Activated gamma-delta T cell treated with Interleukin-2 at 50 U/mL for 16 hours (primary cell): ENCODE measurements at places on chromosomes 1 and 21.
A peak's percentile ranks its signal among the peaks of the same experiment; 100 is the strongest.

- DNase-seq = no peak
These were observed 382.9 kb upstream of the B3GALT2 start for GRCh38 chr1:193569096-193569982.

GRCh38 chr1:214330222-214330621, 49.3 kb downstream of the SMYD2 start:
- DNase-seq = no peak

- DNase-seq = no peak
These were observed 305.7 kb upstream of the NRIP1 start for GRCh38 chr21:15370462-15370975.

GRCh38 chr1:118334506-118334905, 149.5 kb upstream of the SPAG17 start:
- no peak for DNase-seq

- no peak for DNase-seq
These were observed 288.2 kb downstream of the PTPRU start for GRCh38 chr1:29524285-29525065.

DNA sequence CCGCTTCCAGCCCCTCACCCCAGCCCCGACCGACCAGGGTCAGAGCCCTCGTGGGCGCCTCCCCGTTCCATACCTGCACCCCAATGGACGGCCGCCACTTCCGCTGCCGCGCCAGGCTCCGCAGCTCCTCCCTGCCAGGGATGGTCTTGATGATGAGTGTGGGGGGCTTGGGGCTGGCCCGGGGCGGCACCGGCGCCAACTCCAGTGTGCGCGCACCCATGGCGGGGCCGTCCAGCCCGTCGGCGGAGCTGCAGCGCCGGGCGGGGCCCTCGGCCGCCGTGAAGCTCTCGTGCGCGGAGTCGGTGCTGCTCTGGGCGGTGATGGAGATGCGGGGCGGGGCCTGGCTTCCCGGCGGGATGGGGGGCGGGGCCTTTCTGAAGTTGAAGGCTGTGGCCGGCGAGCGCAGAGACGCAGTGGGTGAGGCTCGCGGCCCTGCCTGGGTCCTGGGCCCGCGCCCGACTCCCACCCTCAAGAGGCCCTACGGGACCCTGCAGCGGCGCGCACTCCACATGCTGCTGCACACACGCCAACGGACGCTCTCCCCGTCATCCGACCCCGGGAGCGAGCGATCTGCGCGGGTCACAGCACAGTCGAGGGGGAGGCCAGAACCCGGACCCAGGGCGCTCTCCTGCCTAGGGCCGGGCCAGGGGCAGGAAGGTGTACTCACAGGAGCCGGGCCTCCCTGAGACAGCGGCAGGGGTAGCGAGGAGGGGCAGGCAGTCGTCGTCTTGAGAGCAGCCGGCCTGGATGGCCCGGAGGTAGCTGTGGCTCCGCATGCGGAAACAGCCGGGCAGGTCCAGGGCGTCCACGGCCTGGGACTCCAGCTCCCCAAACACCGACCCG, 26.1 kb upstream of the SMIM12 start:
- peak; percentile 33 for DNase-seq

DNA sequence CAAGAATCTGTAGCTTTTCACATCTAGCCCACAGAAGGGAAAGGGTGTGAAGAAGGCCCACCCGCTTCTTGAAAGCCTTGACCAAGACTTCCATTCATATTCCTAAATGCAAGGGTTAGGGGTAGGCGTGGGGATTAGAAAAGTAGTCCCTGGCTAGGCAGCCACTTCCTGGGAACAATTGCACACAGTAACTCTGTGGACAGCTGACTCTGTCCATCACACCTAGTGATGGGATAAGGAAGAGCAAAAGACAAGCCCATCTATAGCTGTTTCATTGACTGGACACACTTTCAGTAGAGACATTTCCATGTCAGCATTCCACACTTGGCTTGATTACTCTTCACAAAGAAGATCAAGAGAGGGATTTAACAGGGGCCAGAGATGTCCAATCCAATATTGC, 294.2 kb downstream of the PBX1 start:
- no peak for DNase-seq

DNA sequence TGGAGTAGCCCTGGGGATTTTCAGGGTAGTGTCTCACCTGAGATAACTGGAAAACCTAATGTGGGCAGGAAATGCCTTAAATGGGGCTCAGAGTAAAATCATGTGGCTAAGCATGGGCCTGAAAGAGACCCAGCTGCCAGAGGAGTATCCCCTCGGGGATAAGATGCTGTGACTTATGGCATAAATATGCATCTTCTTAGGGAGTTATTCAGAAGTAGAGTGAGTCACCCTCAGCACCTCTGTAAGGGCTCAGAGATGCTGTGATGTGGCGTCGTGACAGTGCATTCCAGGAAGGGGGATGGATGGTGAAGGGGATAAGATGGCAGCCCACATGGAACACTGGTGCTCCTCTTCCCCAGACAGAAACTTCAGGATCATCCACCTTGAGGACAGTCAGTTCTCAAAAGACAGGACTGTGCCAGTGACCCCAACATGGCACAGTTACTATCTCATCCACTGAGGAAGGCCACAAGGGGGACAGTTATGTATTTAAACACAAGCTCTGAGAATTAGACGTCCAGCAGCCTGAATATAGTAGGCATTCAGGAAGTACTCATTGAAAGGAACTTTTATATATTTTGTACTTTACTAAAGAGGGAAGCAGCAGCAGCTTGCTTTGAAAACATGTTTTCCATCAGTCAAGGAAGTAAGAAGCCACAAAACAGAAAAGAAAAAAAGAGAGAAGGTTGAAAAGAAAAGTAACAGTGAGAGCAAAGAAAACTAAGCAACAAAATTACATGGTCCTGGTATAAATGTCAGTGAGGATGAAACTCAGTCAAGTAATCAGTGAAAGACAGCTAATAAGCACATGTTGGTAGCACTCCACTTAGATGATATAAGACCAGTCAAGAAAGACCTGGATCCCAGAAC, 8.3 kb downstream of the IL24 start:
- no peak for DNase-seq

DNA sequence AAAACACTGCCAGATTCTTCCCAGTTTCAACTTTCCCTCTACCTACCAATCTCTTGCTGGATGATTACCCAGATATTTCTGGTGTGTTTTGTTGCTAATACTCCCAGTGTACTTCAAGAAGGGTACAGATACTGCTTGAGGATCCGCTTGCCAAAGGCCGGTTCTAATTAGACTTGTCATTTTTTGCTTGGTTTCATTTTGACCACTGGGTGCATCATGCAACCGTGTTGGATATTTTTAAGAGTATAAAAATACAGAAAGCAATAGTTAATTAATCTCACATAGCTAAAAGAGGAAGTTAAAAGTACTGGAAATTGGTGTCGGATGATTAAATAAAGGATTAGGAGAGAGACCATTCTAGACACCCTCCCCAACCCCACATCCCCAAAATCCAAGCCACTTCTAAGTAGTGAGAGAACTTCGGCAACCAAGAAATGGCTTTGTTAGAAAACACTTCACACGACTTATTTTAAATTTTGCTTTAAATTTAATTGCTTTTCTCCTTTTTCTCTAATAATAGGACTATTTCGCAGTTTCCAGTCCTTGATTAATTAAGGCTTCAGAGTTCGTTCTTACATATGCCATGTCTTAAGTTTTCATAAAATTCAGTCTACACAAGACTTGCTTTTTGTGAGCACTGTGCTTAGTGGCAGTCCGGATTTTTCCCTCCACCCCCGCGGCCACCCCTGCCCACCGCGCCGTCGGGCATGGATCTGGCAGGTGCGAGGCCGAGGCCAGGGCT, 2.5 kb upstream of the CDKN2C start:
- no peak for DNase-seq

DNA sequence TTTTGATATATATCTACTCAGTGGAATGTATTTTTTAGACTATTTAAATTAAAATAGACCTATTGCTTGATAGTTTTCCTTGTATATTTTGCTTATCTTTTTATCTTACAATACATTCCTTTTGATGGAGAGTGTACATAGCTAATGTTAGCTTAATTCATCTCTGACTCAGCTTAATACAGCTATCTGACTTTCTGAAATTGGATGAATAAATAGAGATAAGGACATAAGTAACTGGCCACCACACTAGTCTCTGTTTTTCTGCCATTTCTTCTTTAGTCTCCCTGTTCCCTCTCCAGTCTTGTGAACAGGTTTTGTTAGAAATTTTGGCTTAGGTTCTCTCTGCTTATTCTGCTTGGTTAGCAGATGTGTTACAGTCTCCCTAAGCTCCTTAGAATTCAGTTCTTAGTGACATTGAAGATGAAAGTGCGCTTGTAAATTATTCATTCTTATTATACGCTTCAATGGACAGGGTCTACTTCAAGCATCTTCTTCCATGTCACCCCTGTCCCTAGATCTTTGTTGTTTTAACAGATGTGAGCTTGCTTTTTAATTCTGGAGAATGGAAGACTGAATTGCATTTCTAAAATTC, 59.6 kb downstream of the XPR1 start:
- DNase-seq = no peak

DNA sequence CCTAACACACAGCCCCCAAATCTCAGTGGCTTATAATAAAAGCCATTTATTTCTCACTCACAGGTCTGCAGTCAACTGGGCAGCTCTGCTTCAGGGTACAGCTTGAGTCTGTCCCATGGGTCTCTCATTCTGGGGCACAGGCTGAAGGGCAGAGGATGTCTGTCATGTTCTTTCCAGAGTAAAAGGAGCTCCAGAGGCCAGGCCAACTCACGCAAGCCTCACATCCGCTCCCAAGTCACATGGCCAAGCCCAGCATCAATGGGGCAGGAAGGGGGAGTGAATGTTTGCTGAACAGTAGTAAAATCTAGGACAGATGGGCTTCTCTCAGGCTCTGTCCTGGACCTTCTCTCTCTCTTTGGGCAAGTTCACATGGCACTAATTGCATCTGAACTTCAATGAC, 7.1 kb upstream of the SSBP3 start:
- DNase-seq = no peak

DNA sequence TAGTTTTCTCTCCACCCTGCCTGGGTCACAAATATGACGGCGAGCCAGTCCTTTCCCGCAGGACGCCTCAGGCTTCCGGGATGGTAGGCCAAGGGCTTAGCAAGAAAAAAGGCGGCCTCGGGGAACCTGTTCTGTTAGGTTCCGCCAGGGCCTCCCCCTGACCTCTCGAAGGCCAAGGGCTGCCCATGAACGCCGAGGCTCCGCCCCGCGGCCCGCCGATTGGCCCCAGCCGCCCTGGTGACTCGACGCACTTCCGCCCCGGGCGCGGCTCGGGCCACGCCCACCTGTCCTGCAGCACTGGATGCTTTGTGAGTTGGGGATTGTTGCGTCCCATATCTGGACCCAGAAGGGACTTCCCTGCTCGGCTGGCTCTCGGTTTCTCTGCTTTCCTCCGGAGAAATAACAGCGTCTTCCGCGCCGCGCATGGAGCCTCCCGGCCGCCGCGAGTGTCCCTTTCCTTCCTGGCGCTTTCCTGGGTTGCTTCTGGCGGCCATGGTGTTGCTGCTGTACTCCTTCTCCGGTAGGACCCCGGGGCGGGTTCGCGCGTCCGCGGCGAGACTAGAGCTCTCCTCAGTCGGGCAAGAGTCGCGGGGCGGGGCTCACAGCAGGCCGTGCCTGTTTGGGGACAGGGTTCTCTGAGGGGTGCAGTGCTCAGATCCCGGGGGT, at the start of gene CD46:
TSS of gene CD46 (plus strand) at position 265 of the 666 bp plus-strand sequence. CDS start at position 424, 159 bp downstream.
- DNase-seq = peak; percentile 93

- DNase-seq = no peak
These were observed 55.3 kb downstream of the NDUFS5 start for GRCh38 chr1:39081271-39082009.

DNA sequence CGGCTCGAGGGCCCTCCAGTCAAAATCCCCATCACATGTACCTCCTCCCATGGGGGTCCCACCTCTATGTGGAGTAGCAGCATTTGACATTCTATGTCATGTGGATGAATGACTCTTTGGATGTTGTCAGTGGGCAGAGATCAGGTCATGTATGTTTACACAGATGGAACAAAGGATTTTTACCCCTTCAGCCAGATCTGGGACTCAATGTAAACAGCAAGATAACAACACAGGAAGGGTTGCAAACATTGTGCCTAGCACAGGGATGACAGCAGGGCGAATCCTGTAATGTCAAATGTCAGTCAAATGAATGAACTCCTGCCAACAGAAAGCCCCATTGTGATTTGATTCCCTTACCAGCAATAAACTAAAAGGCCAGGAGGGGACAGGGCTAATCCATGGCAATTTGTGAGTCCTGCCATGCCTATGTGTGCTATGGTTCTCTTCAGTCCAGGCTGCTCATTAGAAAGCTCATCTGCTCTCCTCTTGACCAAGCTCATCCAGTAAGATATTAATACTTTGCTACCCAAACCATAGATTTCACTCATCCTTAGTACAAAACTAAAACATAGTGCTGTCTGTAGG, 60.3 kb downstream of the PGBD5 start:
- no peak for DNase-seq

- no peak for DNase-seq
These were observed 12.4 kb downstream of the LYST start for GRCh38 chr1:235854347-235854746.

- no peak for DNase-seq
These were observed 105.5 kb downstream of the NUF2 start for GRCh38 chr1:163427279-163427678.

- DNase-seq = peak; percentile 65
These were observed 7.6 kb upstream of the NPL start for GRCh38 chr1:182781841-182782586.

- no peak for DNase-seq
These were observed 20.9 kb downstream of the TMEM53 start for GRCh38 chr1:44653107-44653964.

DNA sequence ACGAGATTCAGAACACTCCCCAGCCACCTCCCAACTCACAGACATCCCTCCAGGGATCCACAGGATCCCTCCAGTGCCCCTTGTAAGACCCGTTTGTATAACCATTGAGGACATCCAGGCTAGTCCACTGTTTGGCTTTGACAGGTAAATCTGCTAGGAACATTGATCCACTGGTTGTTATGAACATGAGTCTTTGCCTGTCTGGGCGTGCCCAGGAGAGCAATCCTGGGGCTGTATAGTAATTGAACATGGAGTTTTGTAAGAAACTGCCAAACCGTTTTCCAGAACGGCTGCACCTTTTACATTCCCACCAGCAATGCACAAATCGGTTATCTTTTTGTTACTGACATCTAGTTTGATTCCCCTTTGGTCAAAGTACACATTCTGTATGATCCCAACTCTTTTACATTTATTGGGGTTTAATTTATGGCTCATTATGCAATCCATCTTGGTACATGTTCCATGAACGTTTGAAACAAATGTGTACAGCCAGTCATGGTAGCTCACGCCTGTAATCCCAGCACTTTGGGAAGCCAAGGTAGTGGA, 88.7 kb downstream of the WDR4 start:
- DNase-seq = no peak

GRCh38 chr1:200073286-200073637, 45.8 kb downstream of the NR5A2 start:
- no peak for DNase-seq

- DNase-seq = no peak
These were observed 3.9 kb downstream of the CD53 start for GRCh38 chr1:110876748-110877341.

- DNase-seq = no peak
These were observed 8.0 kb downstream of the RGL1 start for GRCh38 chr1:183812686-183813569.

- DNase-seq = no peak
These were observed 6.4 kb downstream of the IL24 start for GRCh38 chr1:206903687-206904086.

- no peak for DNase-seq
These were observed 5.0 kb upstream of the PMVK start for GRCh38 chr1:154941333-154942013.

GRCh38 chr1:170156594-170156993, 10.8 kb downstream of the NTMT2 start:
- no peak for DNase-seq
